ENCODE measurements at places on chromosomes 7 and 10.

GRCh38 chr10:114174695-114175188 lies 739 bp upstream of the CCDC186 start:
- no peak for DNase-seq

GRCh38 chr7:66668677-66669076 lies 40.0 kb downstream of the KCTD7 start:
- no peak for DNase-seq

GRCh38 chr7:1232103-1232466 lies 587 bp upstream of the UNCX start:
- no peak for DNase-seq

- no peak for DNase-seq
These were observed 63.1 kb upstream of the ICA1 start for GRCh38 chr7:8325067-8325466.

- no peak for DNase-seq
These were observed 13.8 kb upstream of the PPIF start for GRCh38 chr10:79333513-79333912.

DNA sequence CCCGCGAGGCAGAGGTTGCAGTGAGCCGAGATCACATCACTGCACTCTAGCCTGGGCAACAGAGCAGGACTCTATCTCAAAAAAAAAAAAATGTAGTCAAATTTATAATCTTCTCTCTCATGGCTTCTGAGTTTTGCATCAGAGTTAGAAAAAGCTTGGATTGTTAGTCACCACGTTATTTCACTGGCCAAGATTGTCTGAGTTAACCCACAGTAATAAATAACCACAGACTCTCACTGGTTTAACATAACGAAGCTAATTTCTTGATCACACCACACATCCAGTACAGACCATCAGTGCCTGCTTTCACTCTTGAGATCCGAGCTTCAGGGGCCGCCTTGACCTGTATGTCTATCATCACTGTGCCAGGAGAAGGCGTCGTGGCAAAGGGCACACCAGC lies 116.8 kb upstream of the JCAD start:
- no peak for DNase-seq

DNA sequence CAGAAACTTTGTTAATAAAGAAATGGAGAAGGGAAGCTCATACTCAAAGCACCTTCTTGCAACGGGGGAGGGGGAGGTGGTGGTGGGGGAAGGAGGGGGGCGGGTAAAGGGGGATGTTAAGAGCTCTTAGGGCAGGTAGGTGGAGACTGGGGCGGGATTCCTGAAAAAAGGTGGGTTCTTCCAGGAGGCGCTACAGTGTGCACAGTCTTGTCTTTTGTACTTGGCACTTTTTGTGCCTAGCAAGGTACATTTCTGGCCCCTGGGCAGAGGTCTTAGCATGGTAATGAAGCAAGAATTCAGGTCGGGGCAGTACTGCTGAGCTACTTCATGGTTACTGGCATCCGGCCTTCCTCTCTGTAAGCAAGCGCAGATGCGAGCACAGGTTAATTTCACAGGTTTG lies 15.2 kb upstream of the LAMB4 start:
- DNase-seq = no peak

DNA sequence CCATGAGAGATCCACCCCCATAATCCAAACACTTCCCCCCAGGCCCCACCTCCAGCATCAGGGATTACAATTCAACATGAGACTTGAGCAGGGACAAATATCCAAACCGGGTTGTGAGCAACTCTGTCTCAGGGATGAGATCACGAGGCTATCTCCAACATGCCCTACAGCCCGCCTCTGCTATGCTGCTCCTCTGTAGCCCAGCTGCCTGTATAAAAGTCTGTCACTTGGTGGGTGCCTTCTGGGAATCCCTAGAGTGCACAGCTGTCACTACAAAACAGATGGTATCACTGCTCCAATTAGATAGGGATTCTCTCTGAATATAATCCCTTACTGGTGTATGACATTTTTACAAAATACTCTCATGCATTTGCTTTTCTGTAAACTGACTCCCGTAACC lies 114.9 kb upstream of the NANOS1 start:
- no peak for DNase-seq

DNA sequence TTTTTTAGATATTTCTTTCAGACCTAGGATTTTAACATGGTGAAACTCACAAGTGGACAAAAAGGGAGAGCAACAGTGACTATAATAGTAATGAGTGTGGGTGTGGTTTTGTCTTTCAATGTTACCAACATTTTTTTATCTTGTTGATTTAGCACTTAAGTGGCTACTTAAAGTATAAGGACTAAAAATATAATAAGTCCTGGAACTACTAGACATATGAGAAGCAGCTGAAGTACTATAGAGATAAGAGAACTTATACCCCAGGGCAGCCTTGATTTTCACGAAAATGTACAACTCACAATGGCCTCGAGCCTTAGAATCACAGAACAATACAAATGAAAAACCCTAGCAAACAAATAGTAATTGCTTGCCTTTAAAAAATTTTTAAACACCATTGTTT lies 1151.8 kb downstream of the TYW1 start:
- no peak for DNase-seq

- DNase-seq = no peak
These were observed 12.1 kb upstream of the STK17A start for GRCh38 chr7:43570688-43571365.

- no peak for DNase-seq
These were observed 115.5 kb upstream of the ZNF438 start for GRCh38 chr10:31147210-31147608.

GRCh38 chr10:124904796-124905195 lies 37.1 kb upstream of the ZRANB1 start:
- DNase-seq = no peak

DNA sequence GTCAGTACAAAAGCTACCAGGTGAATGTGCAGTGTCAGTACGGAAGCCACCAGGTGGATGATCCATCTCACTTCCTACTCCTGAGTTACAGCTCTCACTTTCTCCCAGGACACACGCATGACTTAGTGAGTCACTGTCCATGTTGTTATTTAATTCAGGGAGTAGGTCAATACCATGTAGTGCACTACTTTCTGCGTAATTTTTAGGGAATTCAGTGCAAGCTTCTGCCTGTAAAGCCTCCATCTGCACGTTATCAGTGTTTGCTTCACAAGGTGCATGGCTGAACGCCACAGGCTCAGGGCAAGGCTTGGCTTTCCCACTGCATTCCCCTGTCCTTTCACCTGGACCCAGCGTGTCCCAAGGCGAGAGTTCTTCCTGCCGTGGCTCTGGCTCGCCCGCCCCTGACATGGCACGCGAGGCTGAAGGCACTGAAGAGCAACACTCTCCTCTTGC lies 59.5 kb downstream of the LARP4B start:
- DNase-seq = no peak

GRCh38 chr7:94655126-94655847 lies 646 bp downstream of the SGCE start:
- DNase-seq = no peak

DNA sequence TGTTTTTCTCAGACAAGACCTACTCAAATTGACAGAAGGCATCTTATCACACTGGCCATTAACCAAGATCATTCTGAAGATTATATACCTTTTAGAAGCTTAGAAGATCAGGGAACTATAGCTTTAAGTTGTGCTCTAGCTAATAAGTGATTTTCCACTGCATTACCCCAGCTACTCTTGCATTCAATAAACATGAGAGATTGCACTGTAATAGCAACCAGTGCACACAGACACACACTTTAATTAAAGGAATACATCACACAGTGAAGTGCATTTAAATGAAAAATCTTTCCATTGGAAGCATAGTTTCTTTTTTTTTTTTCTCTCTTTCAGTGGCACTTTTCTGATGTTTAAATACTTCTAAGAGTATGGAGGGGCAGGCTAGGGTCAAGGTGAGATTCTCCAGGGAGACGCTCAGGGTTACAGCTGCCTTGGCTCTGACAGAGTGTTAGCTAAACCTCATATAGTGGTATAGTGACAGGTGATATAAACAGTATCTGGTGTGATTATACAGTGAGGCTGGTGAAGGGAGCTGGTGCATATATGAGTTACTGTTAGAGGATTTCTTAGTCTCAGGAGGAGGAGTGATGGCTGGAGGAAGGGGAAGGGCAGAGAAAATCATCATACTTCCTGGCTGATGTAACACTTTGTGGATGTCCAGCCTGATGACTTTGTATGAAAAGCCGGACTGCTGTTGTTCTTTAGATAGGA lies 369.5 kb downstream of the SORCS3 start:
- no peak for DNase-seq

DNA sequence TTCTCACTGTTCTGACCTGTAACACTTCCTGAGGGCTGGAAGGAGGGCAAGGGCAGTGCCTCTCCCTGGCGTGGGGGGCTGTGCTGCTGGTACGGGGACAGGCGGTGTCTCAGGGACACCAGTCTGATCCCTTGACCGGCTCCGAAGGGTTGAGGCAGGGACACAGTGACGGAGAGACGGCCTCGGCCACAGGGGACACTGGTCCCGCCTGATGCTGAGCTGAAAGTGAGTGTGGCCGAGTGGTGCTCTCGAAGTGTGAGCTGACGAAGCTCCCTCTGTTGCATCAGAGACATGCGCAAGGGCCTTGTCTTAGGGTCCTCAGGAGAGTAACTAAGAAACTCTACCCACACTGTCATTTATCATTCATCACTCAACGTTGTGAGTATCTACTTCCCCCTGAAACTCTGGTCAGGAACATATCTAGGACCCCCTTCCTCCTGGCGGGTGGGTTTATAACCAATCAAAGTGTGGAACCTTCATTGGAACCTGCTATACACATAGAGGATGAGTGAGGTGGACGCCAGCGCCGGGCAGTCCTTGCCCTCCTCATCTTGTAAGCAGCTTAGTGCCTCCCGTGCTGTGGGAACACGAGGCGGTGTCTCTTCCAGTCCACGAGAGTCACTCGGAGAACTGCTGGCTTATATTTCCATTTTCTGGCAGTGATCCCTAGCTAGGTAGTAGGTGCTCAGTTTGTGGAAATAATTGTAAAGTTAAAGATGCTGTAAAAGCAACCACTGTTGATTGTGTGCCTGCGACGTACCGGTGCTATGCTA lies 283.1 kb downstream of the DNAJB6 start:
- no peak for DNase-seq

- DNase-seq = no peak
These were observed 1.1 kb upstream of the FAM53B start for GRCh38 chr10:124745252-124745651.

- no peak for DNase-seq
These were observed 378.6 kb downstream of the REEP3 start for GRCh38 chr10:63899673-63900300.

DNA sequence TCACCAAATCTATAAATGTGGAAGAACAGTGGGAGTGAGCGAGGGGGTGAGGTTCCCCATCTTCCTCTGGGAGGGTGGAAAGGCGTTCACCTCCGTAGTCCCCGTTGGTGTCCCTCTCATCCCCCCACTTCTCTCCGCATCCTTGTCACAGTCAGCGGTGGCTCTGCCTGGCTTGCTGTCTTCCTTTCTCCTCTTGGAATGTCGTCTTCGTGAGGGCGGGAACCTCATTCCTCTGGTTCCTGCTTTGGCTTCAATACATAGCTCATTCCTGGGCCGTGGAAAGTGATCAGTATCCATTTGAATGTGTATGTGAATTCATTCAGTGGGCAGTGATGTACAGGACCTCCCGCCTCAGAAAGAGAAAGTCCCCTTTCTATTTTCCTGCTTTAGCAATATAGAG lies 289.4 kb downstream of the CAMK1D start:
- DNase-seq = no peak

GRCh38 chr10:124650820-124651401 lies 93.3 kb downstream of the FAM53B start:
- DNase-seq = peak; percentile 56

- no peak for DNase-seq
These were observed 3.5 kb upstream of the ZNF467 start for GRCh38 chr7:149776848-149777407.

DNA sequence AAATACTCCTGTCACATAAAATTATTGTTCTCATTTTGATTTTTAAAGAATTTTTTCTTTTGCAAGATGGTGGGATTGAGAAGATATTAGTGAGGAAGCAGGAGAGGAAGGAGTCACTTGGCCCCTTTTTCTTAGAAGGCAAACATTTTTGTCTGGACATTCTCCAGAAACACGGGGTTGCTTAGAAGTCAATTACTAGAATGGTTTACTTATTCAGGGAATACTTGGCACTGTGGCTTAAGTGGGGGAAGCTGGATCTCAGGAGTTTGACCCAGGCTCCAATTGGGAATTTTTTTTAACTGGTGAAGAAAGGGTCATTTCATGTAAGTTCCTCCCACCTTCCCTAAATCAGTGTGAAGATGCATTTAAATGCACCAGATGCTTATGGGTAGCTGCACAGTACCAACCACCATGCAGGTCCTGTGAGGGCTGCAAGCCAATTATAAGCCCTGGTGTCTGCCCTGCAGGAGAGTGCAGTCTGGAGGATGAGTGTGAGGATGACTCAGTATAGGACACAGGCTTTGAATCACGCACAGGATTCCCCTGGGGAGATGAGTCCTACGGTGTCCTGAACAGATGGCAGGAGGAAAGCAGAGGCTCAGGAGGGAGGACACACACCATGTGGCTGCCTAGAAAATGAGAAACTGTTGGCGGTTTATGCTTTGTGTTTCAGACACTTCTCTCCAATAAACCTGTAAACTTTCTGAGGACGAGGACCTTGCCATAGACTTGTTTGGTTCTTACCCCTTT lies 299.1 kb downstream of the PLXNA4 start:
- DNase-seq = no peak

GRCh38 chr10:92574548-92575261 lies 812 bp upstream of the IDE start:
- DNase-seq = no peak

GRCh38 chr7:123717689-123718088 lies 31.1 kb downstream of the WASL start:
- no peak for DNase-seq

DNA sequence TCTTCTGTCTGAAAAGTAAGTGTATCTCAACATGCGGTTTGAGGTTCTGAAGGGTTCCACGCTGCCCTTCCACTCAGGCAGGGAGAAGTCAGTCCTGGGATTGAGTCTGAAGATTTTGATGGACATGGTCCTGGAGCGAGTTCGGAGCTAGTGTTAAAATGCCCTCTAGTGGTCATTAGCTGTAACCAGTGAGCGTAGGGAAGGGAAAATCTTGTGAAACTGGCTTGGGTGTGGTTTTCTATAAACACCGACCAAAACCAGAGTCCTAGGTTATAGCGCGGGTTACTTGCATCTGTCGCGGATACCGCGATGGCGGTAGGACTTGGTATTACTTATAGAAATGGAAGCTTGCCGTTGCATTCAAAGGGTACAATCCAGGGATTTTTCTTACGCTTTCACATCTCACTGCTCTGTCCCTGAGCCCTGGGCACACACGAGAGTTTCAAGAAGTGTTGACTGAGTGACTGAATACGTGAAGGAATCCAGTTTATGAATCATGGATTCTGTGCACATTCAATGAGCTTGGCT lies 348.2 kb upstream of the C7orf33 start:
- DNase-seq = no peak

DNA sequence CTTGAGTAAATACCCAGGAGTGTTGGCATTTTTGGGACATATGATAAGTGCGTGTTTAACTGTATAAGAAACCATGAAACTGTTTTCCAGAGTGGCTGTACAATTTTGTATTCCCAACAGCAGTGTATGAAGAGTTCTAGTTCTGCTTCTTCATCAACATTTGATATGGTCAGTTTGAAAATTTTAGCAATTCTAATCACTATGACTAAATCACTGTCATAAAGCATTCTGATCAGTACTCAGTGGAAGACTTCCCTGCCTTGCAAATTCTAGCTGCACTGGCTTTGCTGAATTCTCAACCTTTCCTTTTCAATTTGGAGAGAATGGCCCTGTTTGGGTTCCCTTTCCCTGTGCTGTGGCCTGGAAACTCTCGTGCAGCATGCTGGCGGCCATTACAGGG lies 18.6 kb upstream of the FAM221A start:
- no peak for DNase-seq
